T1000 (cell line): ENCODE measurements at places on chromosomes 16 and 17.

DNA sequence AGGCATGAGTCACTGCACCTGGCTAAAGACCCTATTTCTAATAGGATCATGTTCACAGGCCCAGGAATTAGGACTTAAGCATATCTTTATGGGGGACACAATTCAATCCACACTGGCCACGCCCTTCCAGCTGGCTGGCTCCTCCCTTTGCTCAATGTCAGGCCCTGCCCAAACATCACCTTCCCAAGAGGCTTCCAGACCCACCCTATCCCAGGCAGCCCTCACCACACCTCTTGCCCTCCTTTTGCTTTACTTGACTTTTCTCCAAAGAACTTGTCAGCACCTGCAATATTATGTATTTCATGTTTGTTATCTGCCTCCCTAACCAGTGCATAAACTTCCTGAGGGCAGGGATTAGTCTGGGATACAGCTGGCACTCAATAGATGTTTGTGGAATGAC lies 109.6 kb upstream of the CDH5 start:
- no peak for DNase-seq

- DNase-seq = no peak
Observed at GRCh38 chr16:5537347-5537746, 439.8 kb upstream of the EEF2KMT start.

- DNase-seq = no peak
Observed at GRCh38 chr17:66662496-66662895, 172.4 kb upstream of the CACNG5 start.

- DNase-seq = no peak
Observed at GRCh38 chr16:50197582-50197981, 44.5 kb downstream of the TENT4B start.
